RKO (cell line): ENCODE measurements at places on chromosomes 5 and 9.

DNA sequence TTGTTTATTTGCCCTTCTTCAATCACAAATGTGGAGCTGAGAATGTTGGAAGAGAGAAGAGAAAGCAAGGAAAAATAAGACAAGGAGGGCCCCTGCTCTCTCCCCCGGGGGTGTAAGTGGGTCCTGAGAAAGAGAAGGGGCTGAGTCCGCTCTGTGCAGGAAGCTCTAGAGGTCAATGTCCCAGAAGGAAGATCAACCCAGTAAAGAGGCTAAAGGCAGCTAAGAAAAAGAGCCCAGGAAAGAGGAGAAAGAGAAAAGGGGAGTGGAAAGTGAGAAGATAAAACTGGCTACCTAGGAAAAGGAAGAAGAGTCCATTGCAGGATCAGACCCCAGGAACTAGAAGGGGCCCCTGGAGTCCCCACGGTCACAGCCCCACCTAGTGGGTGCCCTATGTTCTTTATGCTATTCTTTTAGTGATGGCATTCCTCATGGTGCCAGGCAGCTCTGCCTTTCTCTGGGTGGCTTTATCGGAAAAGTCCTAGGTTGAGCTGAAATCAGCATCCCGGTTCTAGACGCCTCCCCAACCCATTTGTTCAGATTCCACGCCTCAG lies 583.4 kb downstream of the ACTL7B start:
- peak; percentile 21 for DNase-seq

DNA sequence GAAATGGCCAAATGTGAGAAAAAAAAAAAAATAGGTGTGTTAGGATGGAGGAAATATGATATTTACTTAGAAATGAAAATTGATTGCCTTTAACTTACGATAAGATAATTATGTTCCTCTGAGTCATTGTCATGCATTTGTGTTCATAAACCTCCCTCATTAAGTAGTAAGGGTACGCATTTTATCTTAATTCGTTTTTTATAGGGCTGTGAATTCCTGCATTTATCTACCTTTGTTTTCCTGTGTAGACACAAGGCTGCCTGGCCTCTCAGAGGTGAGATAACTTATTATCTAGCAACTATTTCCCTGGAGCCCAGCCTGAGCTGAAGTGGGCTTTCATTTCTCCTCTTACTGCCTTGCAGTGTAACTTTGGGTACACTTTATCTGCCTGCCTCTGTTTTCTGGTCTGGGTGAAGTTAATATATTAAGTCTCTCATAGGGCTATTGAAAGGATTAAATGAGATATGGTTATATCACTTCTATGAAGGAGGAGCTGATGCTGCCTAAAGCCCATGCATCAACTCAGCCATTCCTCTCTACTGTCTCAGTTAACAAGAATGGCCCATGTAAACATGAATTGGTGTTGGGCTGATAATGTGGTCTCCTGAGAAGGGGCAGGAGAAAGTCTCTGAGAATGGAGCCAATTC lies 103.8 kb upstream of the KLF4 start:
- no peak for DNase-seq

- no peak for DNase-seq
These were observed 20.6 kb downstream of the WNK2 start for GRCh38 chr9:93204470-93205043.

DNA sequence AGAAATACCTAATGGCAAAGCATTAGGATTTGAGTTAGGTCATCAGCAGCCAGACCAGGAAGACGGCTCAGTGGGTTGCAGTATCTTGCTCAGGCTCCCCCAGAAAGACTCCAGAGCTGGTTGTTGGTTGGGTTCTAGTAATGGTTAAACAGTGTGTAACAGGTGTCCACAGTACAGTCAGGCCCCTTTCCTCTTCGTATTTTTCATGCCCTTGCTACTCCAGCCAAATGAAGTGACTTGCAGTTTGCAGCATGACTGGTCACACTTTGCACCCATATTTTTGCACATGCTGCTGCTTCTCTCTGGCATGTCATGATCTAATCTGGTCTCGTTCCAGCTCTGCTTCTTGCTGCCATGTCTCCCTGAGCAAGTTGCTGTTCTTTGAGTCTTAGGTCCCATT lies 60.6 kb upstream of the TRPC7 start:
- no peak for DNase-seq

DNA sequence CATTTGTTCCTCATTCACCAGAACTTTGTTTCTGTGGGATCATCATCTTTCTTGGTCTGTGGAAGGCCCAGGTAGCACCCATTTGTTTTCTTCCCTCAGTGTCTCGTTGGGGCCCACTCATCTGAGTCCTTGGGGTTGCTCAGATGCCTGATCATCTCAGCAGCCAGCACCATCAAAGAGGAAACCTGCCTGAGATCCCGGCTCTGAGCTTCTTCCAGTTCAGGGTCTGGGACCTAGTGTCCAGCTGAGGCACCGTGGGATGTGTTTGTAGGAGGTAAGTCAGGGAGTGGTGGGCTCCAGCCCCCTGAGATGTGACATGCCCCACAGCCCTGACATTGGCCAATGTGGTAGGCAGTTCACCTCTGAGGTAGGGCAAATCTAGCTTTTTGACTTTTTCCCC lies 9.4 kb upstream of the CD180 start:
- DNase-seq = no peak

DNA sequence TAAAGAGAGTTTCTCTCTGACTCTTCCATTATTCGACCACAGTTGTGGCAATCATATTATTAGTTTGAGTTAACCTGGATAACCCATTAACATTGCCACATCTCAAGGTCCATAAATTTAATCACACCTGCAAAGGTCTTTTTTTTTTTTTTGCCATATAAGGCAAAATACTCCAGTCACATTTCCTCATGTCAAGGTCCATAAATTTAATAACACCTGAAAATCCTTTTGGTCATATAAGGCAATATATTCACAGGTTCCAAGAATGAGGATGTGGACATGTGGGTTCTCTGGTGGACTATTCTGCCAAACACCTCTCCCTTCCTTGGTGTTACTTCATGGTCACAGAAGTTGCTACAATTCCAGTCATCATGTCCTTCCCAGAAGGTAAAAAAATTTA lies 213.5 kb upstream of the COX7C start:
- DNase-seq = no peak

DNA sequence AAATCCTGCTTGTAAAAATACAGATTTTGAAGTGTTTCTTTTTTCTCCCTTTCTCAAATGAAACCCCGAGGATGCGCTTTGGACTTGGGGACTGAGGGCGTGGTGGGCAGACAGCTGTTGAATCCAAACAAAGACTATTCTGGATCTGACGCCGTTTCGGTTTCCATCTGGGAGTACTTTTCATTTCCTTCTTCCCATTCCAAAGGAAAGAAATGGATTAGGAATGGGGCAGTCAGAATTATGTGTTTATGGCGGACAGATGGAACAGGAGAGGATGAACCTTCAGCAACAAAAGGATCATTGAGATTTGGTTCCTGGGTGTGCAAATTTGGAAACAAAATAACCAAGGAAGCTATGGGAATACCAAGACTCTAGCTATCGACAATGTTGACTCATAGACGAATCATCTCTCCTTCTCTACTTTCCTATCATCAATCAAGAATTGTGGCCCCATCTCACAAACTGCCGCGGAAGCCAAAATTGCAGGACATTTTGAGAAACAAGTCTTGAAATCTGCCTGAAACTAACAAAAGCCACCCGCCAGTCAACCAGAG lies 300.6 kb downstream of the PARP8 start:
- DNase-seq = no peak

- no peak for DNase-seq
These were observed 217.0 kb downstream of the DOCK8 start for GRCh38 chr9:431701-432100.

DNA sequence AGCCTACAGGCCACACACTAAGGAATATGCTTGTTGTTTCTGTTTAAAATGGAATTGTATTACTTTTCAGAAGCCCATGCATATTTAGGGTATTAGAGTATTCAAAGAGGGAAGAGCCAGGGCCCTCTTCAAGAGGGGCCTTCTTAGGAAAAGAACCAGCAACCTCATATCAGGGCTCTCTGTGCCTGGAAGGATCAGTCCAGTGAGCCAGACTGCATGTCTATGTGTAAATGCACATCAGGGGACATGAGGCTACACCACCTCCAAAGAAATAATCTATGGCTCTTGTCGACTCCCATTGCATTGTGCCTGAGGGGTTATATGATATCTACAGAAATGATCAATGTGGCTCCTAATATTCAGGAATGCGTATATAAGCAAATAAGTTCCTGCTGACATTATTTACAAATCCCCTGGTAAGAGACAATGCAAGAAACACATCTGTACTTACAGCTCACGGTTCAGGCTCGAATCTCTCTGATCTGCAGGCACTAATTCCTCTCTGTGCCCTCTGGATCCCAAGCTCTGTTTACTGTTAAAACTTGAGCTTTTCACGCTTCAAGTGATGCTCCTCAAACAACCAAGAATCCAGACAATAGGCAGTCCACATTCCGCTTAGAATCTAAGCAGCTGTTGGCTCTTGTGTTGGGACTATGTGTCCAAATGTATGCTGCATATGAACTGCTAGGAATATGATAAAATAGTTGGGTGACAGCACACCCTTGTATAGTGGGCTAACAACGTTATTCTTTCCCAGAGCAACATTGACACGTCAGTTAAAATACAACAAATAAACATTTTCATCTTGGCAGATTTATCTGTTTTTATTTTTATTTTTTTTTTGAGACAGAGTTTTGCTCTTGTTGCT lies 150.2 kb upstream of the KLF9 start:
- no peak for DNase-seq

- DNase-seq = no peak
These were observed 64.5 kb upstream of the PPARGC1B start for GRCh38 chr5:149665416-149666175.

- peak; percentile 87 for DNase-seq
These were observed 1.4 kb downstream of the NDUFA8 start for GRCh38 chr9:122158202-122158601.

DNA sequence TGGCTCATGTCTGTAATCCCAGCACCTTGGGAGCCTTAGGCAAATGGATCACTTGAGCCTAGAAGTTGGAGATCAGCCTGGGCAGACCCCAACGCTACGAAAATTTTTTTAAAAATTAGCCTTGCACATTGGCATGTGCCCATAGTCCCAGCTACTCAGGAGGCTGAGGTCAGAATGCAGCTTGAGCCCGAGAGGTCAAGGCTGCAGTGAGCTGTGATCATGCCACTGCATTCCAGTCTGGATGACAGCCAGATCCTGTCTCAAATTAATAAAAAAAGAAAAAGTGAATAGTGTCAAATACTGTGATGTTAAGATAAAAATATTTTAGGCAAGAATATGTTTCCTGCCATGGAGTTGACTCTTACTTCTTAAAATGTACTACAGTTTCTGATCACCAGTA lies 5.3 kb downstream of the FBN2 start:
- no peak for DNase-seq

- DNase-seq = no peak
These were observed 142.1 kb downstream of the PLK2 start for GRCh38 chr5:58317808-58318207.

- DNase-seq = no peak
These were observed 11.2 kb downstream of the ADAMTSL2 start for GRCh38 chr9:133545494-133546286.

DNA sequence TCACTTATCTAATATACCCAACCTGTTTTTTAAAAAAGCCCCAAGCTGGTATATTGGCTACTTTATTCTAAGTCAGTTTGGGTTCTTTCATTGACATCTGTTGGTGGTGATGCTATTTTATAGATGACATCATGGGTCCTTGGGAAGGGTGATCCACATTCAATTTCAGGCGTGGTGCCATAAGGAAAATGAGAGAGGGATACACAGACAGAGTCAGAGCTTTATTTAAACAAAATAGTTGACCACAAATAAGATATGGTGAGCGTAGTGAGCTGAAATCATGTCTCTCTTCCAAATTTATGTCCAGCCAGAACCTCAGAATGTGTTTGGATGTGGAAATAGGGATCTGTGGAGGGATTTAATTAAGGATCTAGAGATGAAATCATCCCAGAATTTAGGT lies 302.4 kb downstream of the MAT2B start:
- no peak for DNase-seq

GRCh38 chr9:137006116-137007003 lies 10.0 kb upstream of the CLIC3 start:
- no peak for DNase-seq

DNA sequence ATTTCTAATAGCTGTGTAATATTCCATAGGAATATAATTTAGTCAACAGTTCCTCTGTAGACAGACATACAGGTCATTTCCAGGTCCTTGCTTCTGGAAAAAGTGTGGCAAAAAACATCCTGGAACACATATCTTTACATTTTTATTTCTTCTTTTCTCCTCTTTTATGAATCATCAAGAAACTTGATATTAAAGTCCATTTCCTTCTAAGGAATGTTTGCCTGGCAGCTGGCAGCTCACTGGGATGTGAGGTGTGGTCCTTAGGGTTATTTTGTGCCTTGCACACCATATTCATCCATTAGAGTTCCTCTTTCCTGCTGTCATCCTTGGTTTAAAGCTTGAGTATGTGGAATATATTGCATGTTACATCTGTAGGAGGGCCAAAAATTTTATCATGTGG lies 122.0 kb downstream of the GALNT10 start:
- DNase-seq = no peak

DNA sequence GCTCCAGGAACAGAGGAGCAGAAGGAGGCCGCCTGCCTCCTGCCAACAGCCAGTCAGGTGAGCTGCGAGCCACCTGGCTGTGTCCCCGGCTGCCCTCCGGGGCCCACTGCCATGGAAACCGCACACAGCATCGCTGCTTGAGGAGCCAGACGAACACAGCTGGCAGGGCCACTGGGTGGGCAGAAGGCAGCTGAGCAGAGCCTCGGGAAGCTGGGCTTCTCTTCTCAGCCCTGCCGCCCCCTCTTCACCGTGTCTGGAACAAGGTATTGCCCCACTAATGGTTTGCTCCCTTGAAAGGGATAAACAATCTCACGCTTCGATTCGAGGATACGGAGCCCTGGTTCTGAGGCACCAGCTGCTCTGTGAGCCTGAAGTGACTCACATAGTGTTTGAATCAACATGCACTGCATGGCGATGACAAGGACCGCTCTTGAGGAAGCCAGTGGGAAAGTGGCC lies 63.7 kb upstream of the RUFY1 start:
- peak; percentile 11 for DNase-seq

- DNase-seq = no peak
These were observed 14.6 kb downstream of the RASA1 start for GRCh38 chr5:87282269-87282668.

DNA sequence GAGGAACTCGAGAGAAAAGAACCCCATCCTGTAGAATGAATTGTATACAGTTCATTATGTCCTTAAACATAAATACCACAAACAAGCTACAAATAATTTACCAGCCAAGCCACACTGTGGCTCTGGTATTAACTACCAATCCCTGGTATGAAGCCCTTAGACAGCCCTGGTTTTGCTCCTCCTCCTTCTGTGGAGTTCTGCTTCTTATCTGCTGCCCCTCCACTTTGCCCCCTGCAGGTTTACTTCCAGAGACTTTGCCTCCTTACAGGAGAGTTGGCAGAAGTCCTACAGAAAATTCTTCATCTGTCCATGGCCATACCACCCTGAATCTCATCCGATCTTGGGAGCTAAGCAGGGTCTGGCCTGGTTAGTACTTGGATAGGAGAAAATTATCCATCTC lies 219.8 kb downstream of the ACTL7B start:
- DNase-seq = no peak

GRCh38 chr9:5375091-5375490 lies 35.4 kb upstream of the RLN1 start:
- no peak for DNase-seq

GRCh38 chr5:14218897-14219573 lies 75.9 kb downstream of the TRIO start:
- no peak for DNase-seq

GRCh38 chr5:124707520-124707919 lies 38.9 kb downstream of the ZNF608 start:
- no peak for DNase-seq

- peak; percentile 64 for DNase-seq
These were observed 181.5 kb upstream of the RAI14 start for GRCh38 chr5:34474573-34475021.
